Natural killer cell treated with Interleukin-12 subunit alpha and Interleukin-12 subunit beta and Interleukin-15 and Interleukin-18, amount 100 ng/mL, for 72 hours (primary cell): ENCODE measurements at places on chromosomes 7 and 10. TPM values are rescaled to one million over a fixed set of nuclear protein-coding genes. Genes with fewer than 3 reads are reported as not detected.

WNT2 gene
- not detected for total RNA-seq

AGAP5 gene
- 9.8 TPM for total RNA-seq

TFEC gene
- not detected for total RNA-seq

EGR2 gene
- 116 TPM for total RNA-seq
